Karpas-422 (cell line): ENCODE measurements at places on chromosomes 1 and 21.
A peak's percentile ranks its signal among the peaks of the same experiment; 100 is the strongest.

- DNase-seq = no peak
These were observed 6.6 kb upstream of the STUM start for GRCh38 chr1:226541631-226542622.

DNA sequence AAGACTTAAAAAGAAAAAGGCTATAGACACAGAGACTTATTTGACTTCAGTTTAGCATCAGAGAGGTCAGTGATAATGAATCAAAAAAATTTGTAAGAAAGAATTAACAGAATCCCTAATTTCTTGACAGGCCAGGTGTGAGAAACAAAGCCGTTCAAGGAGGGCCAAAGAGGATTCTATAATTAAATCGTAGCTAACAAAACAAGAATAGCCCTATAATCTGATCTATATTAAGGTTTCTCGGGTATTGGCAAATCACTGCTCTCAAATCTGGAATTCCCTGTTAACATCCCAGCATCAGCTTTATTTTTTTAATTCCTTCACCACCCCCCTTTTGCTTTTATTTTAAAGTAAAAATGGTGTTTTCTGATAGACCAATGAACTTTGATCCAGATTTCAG is 60.3 kb downstream of the PUM1 start:
- no peak for DNase-seq

- DNase-seq = no peak
These were observed 34.7 kb downstream of the LRRC8D start for GRCh38 chr1:89855413-89856123.

DNA sequence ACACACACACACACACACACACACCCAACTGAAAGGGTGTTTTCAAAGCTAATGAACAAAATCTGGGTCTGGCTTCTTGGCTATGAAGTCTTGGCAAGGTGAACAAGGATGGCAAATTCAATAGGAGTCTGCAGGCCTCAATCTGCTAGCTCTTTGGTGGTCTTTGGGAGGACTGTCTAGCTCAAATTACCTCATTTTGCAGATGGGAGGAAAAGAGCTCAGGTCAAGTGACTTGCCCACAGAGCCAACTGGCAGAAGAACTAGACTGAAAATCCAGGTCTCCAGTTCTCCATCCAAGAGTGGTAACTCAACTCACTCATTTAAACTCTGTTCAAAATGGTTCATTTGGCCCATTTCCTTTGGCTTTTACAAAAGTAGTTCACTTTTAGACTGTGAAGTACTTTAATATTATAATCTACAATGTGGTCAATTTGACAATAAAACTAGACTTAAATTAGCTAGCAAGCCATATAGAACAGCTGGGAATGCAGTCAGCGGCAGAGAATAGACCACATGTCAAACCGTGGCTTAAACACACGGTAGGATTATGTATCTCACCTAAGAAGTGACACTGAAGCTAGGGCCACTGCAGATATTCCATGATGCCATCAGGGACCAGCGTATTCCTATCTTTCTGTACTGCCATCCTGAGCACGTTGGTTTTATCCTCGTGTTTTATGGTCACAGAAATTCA is 112.9 kb downstream of the APP start:
- DNase-seq = no peak

DNA sequence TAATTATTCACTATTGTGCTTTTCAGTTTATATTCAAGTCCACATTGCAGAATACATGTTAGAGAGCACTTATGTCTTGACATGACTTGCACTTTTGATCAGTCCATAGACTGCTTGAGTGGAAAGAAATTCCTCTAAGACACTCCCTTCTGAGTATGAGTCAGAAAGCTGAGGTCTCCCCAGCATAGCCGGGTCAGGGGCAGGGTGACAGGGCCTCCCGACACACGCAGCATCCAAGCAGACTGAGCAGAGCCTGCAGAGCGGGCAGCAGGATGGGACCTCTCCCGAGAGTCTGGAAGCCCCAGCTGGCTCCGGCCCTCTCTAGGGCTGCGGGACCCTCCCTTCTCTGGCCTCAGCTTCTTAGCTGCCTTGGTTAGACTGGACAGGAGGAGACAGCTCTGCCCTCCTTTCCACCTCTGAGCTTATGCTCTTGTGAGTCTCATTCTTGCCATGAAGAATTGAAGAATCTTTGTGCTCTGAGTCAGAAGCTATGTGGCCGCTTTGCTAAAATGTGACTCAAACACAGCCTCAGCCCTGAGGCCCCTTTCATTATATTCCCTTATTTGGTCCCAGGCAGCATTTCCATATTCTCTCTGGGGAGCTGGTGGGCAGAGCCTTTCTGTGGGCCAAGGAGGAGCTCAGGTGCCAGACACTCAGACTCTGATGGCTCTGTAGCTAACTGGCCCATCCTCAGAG is 11.2 kb upstream of the CAPN2 start:
- no peak for DNase-seq

DNA sequence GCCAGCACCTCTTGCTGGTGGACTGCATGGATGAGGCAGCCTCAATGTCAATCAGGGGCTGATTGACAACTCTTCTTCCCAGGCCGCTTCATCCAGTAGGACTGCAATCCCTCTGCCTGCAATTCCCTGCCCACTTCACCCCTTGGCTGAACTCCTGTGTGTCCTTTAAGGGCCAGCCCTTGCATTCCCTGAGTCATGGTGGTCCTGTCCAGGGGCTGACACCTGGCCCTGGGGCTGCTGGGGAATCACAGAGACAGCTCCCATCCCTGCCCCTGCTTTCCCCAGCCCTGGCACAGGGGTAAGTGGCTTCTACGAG is 4.6 kb upstream of the EPS8L3 start:
- DNase-seq = no peak

GRCh38 chr1:32353431-32353830 is 8.9 kb downstream of the FAM229A start:
- no peak for DNase-seq

DNA sequence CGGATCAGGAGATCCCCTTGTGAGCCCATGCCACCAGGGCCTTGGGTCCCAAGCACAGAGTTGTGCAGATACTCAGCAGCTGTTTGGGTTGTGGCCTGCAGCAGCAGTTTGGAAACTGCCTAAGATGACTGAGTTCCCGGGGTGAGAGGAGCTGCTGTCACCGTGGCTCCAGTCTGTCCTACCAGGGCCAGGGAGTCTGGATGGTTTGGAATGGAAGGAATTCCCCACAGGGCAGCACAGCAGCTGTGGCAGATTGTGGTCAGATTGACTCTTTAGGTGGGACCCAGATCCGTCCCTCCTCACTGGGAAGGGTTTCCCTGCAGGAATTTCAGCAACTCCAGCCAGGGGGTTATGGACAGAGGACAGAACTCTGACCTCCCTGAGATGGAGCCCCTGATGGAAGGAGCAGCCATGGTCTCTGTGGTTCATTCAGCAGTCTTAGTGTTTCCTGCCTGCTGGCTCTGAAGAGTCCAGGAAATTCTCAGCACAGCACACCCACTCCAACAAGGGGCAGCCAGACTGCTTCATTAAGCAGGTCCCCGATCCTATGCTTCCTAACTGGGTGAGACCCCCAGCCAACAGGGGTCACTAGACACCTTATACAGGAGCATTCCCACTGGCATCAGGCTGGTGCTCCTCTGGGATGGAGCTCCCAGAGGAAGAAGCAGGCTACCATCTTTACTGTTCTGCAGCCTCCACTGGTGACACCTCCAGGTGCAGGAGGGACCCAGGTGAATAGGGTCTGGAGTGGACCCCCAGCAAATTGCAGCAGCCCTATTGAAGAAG is 51.5 kb upstream of the TNFSF4 start:
- DNase-seq = no peak

GRCh38 chr1:246503341-246503740 is 3.7 kb downstream of the SMYD3 start:
- no peak for DNase-seq

DNA sequence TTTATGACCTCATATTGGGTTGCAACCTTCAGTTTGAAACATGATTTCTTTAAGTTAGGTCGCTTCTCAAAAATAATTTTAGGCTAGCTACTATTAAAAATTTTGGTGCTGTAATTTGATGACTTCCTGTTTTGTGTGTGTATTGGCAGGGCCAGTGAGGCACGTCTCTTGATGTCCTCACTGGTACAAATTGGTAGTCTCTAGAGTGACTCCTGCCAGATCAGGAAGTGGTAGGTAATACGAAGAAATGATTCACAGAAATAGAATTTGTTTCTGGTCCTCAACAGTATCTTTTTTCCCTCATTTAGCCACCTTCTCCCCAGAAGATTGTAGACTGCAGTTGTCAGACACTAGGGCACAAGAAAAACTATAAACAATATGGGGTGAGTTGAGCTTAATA is 120.9 kb upstream of the KIAA1614 start:
- peak; percentile 65 for DNase-seq

- no peak for DNase-seq
These were observed 40.3 kb downstream of the MT1HL1 start for GRCh38 chr1:236963920-236964319.

GRCh38 chr1:26346274-26347033 is 7.5 kb downstream of the CRYBG2 start:
- no peak for DNase-seq

- DNase-seq = no peak
These were observed 492.5 kb upstream of the ADGRL2 start for GRCh38 chr1:81308191-81308590.

DNA sequence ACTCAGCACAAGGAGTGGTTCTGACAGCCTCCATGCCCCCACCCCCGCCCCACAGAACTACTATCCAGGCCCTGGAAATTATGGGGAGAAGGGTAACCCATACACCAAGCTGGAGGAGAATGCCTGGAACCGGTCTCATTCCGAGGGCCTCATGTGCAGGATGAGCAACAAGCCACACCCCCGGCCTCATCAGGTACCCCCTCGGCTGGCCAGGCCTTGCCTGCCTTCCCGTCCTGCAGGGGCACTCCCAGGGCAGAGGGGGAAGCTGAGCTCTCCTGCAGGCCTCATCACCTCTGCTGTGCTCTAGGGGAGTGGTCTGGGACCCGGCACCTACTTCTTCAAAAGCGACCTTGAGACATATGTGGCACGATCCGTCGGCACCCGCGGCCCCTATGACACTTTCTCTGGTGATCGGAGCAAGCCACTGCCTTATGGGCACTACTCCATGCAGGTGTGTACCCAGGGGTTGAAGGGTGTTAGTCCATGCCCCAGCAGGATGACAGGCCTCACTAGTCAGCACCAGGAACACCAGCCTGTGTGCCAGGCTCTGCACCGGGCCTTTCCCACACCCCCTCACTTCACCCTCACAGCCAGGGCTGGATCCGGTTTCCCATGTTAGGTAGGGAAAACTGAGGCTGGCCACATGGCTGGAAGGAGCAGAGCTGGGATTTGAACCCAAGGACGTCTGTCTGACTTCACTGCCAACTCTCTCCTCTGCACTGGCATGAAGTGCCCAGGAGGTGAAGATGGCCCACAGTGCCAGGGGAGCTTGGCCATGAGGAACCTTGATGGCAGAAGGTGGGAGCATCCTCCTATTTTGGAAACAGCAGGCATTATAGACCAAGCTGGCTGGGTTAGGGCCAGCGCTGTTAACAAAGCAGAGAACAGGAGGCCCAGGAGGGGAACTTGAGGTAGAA is 10.9 kb upstream of the TTC22 start:
- DNase-seq = no peak

DNA sequence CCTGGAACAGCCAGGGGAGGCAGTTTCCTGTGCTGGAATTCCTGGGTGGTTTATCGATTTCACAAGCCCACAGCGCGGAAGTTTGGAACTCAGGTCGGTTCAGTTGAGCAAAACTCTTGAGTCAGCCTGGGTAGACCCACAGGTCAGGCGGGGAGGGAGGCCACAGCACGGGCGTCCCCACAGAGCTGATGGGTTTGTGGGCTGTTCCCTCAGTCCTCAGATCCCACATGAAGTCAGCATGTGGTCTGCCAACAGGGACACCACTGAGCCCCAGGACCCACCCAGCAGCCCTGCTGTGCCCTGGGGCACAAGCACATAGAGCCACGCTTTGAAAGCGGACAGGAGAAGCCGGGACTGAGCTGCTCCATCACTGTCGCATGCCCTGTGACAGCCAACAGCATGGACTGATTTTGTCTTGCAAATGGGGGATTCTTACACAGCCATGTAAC is 17.4 kb downstream of the BMP8A start:
- no peak for DNase-seq

DNA sequence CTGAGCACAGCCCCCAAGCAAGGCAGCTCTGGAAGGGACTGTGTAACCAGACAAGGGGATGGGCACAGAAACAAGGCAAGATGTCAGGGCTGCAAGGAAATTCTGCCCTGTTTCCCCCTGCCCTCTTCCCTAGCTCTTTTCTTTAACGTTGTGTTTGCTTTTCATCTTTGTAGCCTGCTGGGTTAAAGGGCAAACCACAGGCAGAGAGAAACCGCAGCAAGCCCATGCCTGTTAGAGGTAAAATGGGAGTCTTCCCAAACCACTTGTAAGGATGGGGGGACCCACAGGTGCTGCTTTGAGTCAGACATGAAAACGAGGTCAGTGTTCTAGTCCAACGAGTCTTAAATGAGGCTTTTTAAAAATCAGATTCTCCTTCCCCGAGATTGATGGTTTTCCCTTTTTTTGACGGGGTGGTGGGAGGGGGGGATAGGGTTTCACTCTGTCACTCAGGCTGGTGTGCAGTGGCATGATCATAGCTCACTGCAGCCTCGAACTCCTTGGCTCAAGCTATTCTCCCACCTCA is 13.3 kb downstream of the TGFBR3 start:
- DNase-seq = no peak

GRCh38 chr1:64343105-64343822 is 126.7 kb upstream of the CACHD1 start:
- no peak for DNase-seq

DNA sequence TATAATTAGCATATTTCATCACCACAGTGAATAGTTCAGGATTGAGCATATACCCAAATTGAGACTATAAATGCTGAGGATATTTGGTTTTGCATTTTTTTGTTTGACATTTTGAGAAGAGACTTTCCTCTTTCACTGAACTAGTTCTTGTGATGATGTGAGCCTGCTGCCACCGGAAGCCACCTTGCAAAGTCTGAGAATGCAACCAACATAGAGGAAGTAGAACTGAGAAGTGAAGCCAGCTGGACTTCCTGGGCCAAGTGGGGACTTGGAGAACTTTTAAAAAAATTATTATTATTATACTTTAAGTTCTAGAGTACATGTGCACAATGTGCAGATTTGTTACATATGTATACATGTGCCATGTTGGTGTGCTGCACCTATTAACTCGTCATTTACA is 102.3 kb downstream of the RPE65 start:
- DNase-seq = peak; percentile 56

GRCh38 chr1:209205039-209205438 is 378.5 kb upstream of the CAMK1G start:
- no peak for DNase-seq

DNA sequence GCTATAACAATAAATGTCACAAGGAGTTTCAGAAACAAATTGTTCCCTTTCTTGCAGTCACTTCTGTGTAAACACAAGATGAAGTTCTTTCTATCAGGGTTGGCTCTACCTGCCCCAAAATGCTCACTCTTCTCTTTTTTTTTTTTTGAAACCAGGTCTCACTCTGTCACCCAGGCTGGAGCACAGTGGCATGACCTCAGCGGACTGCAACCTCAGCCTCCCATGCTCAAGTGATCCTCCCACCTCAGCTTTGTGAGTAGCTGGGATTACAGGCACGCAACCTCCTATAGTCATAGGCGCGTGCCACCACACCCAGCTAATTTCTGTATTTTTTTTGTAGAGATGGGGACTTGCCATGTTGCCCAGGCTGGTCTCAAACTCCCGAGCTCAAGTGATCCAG is 10.5 kb upstream of the CTNNBIP1 start:
- no peak for DNase-seq
